ENCODE measurements at places on chromosomes 2 and 18.
A peak's percentile ranks its signal among the peaks of the same experiment; 100 is the strongest.

DNA sequence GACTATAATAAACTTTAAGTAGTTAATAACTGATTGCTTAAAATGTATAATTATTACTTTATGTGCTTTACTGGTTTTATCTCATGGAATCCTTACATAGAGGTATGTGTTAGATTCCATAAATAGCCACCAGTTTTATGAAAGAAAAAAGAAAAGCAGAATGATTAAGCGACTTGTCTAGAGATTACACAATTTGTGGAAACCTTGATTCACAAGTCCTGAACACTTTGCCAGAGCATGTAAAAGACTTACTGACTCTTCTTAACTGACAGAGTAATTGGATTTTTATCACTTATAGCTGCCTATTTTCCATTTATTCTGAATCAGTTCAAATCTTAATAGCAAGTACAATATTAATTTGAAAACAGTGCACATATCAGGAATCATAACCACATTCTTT is 448.7 kb upstream of the NETO1 start:
- DNase-seq: no peak

GRCh38 chr18:48227206-48227605 is 182.0 kb downstream of the ZBTB7C start:
- DNase-seq: no peak

GRCh38 chr18:47323158-47323557 is 71.7 kb upstream of the SKOR2 start:
- no peak for DNase-seq

DNA sequence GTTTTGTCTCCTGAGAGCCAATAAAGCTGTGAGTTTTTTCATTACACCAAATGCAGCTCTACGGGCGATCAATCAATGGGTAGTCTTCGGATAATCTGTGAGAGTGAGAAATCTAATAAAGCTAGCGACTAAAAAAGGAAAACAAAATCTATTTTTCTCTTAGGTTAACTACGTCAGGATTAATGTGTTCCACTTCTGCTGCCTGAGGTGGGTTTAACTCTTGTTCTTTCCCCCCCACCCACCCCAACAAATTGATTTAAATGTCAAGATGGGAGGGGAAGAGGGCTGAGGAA is 63.0 kb upstream of the PSMD14 start:
- DNase-seq: no peak

GRCh38 chr18:56176751-56177150 is 461.6 kb downstream of the TXNL1 start:
- DNase-seq: no peak

DNA sequence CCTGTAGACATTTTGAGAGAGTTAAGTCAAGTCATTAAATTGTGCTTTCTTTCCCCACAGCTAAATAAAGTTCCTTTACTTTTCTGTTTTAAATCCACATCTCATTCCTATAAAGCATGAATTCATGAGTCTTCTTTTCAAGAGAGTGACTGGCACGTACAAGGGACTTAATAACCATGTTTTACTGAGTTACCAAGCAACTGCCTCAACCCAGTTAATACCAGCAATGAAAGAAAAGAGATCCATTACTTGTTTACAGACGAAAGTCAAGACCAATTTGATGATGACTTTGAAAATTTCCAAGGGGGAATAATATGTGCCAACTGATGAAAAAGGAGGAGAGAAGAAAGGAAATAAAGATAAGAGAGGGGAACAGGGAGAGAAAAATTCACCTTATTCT is 1082.5 kb upstream of the GYPC start:
- DNase-seq: no peak

- DNase-seq: no peak
Observed at GRCh38 chr18:53771664-53772063, 452.8 kb downstream of the MBD2 start.

GRCh38 chr2:21467910-21468309 is 344.1 kb downstream of the TDRD15 start:
- DNase-seq: no peak

DNA sequence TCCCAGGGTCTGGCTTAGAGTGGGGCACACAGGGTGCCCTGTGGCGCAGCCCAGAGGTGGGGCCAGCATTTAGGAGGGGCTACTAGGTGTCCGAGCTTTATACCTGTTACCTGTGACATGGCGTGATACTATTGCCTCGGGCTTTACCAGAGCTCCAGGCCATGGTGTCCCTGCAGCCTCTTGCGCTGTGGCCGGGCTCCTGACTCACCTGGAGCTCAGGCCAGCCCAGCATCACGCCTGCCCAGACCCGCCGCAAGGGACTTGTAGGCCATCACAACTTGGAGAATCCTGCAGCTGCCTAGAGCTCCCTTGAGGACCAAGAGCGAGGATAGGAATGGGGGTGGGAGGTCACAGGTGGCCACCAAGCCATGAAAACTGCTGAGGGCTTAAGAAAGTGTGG is 8.0 kb downstream of the INHBB start:
- no peak for DNase-seq

- DNase-seq: no peak
Observed at GRCh38 chr2:130837811-130838565, 1.3 kb downstream of the ARHGEF4 start.

DNA sequence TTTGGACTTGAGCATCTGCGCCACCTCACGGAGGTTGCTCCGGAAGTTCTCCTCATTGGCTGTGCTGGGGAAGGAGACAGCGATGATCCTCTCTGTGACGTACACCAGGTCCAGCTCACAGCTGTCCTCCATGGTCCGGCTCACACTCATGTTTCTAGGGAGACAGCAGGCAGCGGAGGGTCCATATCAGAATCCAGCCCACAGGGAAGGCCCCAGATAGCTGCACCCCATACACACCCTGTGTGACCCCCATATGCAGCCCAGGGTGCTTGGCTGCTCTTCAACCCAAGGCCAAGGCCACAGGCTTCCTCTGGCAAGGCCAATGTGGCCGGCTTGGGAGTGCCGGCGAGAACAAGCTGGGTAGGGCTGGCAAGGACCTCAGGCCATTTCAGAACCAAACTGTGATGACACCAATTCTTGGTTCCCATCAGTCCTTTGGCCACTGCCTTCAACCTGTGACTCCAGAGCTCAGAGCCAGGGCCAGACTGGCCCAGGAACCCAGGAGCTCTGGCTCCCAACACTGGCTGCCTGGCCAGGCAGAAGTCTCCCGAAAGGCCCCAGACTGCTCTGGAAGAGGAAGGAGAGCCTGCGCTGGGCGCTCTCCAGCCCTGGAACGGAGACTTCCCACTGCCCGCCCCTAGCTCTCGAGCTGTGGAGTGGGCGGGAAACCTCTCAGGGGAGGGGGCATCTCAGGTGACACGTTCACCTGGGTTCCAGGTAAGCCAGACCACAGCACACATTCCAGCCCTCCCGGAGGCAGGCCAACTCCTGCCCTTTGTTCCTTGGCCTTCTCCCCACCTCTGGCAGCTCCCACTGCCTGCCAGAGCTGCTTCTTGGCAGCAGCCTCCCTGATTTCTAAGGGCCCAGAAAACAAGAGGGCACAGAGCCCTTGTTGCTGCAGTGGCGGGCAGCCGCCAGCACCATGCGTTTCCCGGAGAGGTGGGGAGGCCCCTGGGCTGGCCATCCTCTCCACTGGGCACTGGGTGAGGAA is 104.7 kb downstream of the TNS1 start:
- DNase-seq: peak; percentile 77

DNA sequence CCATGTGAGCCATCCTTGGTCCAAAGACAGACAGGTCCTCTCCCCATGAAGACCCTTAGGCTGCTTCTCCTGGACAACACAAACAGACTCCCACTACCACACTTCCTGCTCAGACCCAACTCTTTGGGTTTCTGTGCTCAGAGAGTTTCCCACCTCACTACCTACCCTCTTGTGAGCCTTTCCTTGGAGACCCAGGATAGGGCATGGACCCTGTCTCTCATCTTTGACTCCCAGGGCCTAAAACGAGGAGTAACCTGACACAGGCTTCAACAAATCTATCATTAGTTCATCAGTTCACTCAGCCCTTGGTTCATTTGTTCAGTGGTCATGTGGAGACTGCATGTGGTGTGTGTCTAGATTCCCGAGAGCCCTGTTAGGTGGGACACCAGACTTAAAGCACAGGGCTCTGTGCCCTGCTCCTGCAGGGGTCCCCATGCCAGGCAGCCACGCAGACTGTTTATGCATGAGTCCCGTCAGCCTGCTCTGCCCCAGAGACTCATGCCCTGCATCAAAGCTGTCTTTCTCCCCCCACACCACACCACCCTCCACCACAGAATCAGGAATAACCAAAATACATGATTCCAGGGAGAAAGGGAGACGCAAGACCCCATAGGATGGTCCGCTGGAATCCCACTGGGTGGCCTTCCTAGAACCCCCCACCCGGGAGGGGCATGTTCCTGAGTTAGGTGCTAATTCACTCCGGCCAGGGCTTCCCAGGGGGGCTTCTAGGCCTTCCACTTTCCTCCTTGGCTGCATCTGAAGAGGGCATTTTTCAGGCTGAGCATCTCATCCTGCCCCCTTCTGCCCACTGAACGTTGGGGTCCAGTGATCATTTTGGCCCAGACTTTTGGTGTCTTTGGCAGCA is 100.2 kb upstream of the TEX51 start:
- no peak for DNase-seq

DNA sequence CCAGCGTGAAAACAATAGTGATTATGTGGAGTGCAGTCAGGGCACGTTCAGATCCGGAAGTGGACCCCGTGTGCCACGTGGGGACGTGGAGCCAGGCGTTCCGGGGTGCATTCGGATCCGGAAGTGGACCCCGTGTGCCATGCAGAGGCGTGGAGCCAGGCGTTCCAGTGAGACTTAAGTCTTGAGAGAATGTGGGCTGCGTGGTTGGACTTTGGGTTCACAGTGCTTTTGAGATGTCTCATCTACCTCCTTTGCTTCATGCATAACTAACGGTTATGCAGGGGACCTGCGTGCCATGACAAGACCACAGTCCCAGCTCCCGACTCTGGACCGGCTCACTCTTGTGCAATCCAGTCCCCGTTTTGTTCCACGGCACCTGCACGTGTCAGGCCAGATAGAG is 28.8 kb downstream of the CTDP1 start:
- DNase-seq: peak; percentile 11

- no peak for DNase-seq
Observed at GRCh38 chr2:219440388-219441256, 6.0 kb downstream of the SPEG start.

- peak; percentile 3 for DNase-seq
Observed at GRCh38 chr18:27298214-27298804, 113.2 kb upstream of the CHST9 start.

All from globus pallidus (tissue), 1 donor.